Right ventricle myocardium superior (tissue), 1 donor: ENCODE measurements at places on chromosomes 2 and 18. TPM values are rescaled to one million over a fixed set of nuclear protein-coding genes. Genes with fewer than 3 reads are reported as not detected.

DNA sequence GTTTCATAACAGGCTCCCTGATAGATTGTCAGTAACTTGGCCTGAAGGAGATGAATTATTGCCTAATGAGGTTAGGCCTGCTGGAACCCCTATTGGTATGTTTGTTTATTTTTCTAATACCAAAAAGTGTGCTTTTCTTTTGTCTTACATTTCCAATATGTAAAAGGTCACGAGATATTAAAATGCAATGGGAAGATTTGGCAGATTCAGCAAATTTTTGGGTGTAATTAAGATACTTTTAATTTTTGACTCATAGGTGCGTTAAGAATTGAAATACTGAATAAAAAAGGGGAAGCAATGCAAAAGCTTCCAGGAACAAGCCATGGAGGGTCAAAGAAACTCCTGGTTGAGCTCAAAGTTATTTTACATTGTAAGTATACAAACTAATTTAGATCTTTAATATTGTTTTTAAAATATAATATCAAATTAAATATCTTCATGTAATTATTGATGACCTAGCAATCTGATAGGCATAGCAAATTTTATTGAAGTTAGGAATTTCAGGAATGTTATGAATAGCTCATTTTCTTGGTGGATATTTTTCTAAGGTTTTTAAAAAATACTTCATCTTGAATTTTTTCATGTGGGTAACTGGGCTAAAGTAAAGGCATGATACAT, 52.1 kb downstream of the SMCHD1 start:
- DNase-seq = no peak

Gene EML4
- total RNA-seq = 4.4 TPM

Gene PDE11A
- 2.2 TPM for total RNA-seq

GRCh38 chr2:24797644-24798043, 4.4 kb downstream of the CENPO start:
- DNase-seq = no peak

Gene KCNJ3
- 2.0 TPM for total RNA-seq

Gene DPP10
- total RNA-seq = 0.32 TPM

DNA sequence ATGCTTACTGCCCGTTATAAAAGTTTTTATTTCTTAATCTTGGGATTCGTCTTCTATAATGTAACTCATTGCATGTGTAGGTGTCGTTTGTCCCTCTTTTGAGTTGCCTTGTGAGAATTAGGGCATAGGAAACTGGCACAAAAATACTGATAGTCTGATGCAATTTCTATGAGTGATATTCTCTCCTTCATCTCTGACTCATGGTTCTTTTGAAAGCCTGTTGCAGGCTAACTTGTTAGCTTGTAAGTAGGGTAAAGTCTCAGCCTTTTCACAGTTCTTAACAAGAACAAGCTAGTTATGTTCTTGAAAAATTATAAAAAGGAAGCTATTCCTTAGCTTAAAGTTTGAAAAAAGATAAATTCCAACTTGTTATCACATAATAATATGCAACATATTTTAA, 1085.4 kb upstream of the NRXN1 start:
- DNase-seq = no peak

- no peak for DNase-seq
These were observed 32.3 kb downstream of the SCTR start for GRCh38 chr2:119491776-119492525.

DNA sequence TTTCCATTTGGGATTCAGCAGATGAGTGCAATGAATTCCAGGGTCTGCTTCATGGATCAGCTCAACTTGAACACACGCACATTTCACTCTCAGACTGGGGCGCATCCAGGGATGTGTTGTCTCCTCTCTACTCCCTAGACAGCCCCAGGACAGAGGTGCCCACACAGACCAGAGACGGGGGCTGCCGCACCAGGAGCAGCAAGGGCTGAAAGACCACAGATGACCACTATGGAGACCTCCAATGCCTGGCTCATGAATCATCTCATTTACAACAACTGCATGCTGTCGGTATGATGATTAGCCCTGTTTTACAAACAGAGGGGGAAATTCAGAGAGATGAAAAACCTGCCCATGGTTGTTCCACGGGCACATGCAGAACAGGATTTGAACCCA, 63.1 kb downstream of the CYP26B1 start:
- no peak for DNase-seq

DNA sequence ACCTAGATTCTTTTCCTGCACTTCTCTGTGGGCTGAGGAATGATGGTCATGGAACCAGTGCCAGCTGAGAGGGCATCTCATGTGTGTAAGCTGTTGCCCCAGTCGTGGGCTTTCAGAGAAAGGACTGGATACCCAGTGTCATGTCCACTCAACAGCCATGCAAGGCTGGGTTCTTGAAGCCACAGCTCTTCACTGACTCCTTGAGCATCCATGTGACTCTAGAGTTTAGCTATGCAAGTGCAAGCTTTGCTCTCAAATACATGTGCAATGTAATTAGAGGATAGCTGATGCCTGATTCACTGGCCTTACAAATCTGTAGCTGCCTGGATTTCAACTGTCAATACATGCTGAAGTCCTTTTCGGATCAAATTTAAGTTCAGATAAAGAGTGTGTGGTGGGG, 46.8 kb upstream of the EML6 start:
- no peak for DNase-seq

GRCh38 chr2:12131975-12132374, 385.5 kb downstream of the LPIN1 start:
- DNase-seq = no peak

GRCh38 chr2:239890206-239890746, 134.9 kb downstream of the NDUFA10 start:
- DNase-seq = no peak

Gene ARHGAP15
- total RNA-seq = 5.4 TPM

Gene DUSP19
- total RNA-seq = 10.8 TPM

- DNase-seq = no peak
These were observed 75.0 kb upstream of the GATA6 start for GRCh38 chr18:22094358-22094734.

DNA sequence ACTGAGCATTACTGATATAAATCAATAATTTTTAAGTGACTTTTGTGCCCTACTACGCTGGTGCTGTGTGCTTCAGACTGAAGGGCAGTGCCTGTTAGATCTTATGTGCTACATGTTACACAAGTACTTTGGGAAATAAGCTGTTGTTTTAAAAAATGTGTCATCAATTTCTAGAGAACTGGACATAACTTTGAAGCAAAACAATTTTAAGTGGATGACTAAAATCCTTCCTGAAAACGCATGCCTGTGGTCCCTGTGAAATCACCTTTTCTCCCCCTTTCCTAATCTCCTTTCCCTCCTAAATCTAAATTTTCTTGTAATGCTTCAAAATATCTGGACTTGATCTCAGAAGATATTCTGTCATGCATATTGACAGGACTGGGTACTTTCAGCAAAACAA, 7.1 kb upstream of the IL1RL1 start:
- DNase-seq = no peak

Gene CABLES1
- 3.3 TPM for total RNA-seq

DNA sequence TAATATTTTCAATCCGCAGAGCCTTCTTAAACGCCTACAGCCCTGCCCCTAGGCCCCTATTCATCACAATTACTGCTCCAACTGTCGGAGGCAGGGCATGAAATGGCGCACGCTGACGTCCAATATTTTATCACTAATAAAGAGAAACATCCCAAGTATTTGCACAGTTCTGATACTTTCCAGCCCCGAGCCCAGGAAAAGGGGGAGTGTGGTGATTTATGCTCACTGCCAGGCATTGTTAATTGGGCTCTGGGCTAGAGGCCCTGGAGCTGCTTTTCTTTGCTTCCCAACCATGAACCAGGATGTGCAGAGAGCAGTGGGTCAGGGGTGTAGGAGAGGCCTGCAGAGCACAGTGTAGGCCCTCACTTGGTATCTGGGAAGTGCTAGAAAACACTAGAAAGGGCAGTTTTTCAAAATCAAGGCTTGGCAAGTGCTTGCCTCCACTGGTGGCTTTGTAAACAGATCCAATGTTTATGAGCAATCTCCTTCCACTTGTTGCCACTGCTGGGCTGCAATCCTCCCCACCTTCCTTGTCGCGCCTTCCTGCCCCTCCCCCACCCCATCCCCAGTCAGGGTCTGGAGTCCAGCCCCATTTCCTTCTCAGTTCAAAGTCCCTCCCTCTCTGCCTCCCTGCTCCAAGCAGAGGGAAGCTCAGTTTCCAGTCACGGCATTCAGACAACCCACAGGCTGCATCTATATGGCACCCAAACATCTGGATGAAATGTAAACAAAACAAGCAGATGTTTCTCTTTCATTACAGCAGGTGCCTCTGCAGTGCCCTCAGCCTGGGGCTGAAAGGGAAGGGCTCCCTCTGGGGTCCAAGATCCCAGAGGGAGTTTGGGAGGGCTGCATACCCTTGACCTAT, 83.9 kb upstream of the PKDCC start:
- peak; percentile 67 for DNase-seq

DNA sequence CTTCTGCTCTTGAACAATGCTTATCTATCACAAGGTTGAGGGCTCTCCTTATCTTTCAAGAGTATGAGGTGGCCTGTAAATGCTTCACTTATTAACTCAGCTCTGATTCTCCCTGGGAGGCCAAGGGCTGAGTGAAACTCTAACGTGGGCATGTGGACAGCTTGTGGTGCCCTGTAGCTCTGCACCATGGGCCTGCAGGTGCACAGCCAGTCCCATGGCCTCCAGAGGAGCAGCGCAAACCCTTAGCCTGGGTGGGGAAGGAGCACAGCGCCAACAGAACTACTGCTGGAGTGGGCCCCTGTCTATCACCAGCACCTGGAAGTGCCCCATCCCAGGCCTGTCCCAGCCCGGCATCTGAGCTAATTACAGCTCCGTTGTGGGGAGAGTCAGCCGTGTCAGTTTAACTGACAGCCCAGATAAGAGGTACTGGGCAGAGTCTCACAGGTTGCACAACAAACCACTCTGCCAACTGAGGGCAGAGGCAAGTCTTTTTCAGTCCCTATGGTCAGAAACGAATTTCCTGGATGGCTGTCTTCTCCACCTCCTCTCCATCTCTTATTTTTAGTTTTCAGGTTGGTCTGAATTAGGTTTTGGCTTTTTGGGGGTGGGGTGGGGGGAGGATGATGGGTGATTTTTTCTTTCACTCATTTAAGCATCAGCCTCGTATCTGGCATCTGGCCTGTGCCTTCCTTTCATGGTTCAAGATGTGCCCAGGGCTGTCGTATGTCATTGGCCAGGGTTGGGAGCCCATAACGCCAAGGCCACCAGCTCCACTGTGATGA, 219.5 kb downstream of the BCL2 start:
- DNase-seq = peak; percentile 79

Gene FBXO41
- 0.51 TPM for total RNA-seq

Gene COLEC12
- total RNA-seq = 9.1 TPM

DNA sequence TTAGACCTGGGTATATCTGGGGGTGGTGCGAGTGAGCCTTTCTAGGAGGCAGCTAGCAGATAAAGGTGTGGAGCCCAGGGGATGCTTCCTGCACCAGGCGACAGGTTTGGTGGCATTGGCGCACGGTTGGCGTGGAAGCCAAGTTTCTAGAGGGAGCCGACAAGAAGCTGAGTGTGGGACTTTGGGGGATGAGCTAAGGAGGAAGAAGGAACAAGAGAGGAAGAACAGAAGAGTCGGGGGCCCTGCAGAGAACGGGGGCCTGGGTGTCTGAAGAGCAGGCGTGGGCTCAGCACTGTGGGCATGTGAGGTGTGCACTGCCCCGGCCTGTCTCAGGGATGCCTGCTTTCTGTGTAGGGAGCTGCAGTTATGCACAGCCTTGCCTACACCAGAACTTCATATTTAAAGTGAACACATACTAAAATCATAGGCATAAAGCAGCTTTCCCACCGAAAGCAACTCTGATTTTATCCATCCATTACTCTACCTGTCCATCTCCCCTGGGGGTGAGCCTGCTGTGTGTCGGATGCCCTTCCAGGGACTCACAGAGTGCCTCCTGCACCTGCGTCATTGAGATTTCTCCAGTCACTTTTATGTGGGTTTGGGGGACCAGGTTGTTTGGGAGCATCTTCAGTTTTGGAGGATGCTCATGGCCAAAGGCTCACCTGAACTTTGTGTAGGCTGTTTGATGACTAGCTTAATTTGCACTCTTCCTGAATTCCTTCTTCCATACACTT, 149.7 kb downstream of the LDLRAD4 start:
- no peak for DNase-seq
